ENCODE measurements at places on chromosomes 4 and X. TPM values are rescaled to one million over a fixed set of nuclear protein-coding genes. Genes with fewer than 3 reads are reported as not detected.

MGARP gene
- polyA plus RNA-seq: 2.1 TPM

MMRN1 gene
- 1.4 TPM for polyA plus RNA-seq

AKAP17A gene
- polyA plus RNA-seq: 24.0 TPM

NAP1L2 gene
- polyA plus RNA-seq: 0.93 TPM

HEPH gene
- polyA plus RNA-seq: 0.57 TPM

DNA sequence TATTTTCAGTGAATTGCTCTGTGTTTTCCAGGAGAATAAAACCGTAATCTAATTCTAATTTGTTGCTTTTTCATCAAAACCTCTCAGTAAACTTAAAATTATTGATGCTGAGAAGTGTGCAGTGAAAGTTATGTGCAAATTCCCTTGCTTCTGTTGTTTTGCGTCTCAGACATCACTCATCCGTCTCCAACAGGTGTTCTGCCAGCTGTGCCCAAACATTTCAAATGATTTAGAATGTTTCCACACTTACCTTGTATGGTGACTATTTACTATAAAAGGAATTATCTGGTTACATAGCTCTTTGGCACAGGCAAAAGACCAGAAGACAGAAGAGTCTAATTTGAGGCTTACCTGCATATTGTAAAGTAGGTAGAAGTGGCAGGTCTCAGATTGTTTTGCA lies 184.0 kb downstream of the BMPR1B start:
- DNase-seq: no peak
- H3K4me3 ChIP-seq: no peak overlapping the region
- H3K36me3 ChIP-seq: no peaks in the 10 kb centered on the region
- no peaks in the 10 kb centered on the region for H3K4me1 ChIP-seq
- no peak overlapping the region for H3K27ac ChIP-seq

DNA sequence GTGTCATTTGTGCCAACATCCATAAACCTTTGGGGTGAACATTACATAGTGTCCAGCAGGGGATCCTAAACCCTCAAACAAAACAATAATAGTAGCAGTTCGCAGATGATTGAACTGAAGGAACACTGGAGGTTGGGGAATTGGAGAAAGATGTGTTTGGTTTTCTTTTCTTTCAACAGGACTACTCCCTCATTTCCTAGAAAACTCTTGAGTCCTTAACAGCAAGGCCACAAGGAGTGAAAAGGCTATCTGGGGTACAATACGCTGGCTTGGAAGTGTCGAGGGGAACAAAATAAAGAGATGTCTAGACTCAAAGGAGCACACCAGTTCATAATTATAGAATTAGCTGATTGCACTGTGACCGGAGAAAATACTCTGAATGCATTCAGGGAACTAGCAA lies 72.1 kb downstream of the IDS start:
- no peaks in the 10 kb centered on the region for H3K27me3 ChIP-seq
- H3K27ac ChIP-seq: no peak overlapping the region
- no peak for DNase-seq
- no peaks in the 10 kb centered on the region for H3K4me1 ChIP-seq

DNA sequence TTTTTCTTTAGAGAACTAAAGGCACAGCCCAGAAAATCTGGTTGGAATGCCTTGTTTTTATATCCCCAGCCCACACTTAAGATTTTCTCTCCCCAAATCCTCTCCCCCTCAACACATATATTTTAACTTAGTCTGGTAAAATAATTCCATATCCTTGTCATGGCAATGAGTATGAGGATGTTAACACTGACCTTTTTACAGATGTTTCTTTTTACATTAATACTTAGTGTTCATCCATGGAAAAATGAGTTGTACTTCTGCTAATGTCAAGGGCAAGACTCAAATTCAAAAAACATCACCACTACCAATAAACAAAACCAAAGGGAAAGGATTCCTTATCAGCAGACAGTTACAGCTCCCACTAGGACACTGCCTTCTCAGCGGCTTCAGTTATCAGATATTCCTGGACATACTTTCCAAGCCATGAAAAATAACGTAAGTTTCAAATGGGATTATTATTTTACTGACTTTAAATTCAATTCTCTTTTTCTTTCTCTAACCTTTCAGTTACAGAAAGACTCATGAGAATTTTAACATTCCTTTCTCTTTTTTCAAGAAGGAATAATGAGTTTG lies 83.3 kb downstream of the RASL11B start:
- DNase-seq: no peak

DNA sequence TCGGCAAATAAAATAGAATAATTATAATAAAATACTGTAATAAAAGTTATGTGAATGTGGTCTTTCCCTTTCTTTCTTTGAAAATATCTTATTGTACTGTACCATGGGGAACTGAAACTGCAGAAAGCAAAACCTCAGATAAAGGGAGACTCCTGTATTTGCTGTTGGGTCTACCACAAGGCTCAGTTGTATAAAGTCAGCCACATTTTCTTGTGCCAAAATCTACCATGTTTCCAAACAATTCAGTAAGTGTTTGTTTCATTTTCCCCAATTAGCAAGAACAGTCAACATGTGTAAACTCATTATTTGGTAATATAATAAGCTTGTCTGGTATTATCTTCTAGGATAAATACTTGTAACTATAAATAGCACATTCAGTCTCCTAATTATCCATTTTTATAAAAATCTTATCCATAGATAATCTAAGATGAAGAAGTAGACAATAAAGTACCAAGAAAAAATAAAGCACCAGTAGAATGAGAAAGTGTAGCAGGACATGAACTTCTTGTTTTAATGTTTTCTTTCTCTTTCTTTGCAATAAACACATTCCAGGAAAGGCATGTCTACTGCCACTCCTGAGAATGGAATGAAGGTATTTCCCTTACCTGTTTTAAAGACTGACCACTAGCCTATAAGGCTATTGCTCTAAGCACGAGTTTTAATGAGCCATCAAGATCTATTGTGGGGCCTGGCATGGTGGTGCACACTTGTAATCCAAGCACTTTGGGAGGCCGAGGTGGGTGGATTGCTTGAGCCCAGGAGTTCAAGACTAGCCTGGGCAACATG lies 15.0 kb upstream of the OTUD4 start:
- no peaks in the 10 kb centered on the region for H3K36me3 ChIP-seq
- no peak for DNase-seq
- no peaks in the 10 kb centered on the region for H3K27me3 ChIP-seq
- H3K4me1 ChIP-seq: no peaks in the 10 kb centered on the region
- H3K4me3 ChIP-seq: no peak overlapping the region
- no peak overlapping the region for H3K27ac ChIP-seq

GRCh38 chrX:152601848-152602616 lies 35.7 kb upstream of the GABRQ start:
- DNase-seq: no peak
- H3K27me3 ChIP-seq: no peaks in the 10 kb centered on the region
- H3K27ac ChIP-seq: no peak overlapping the region
- H3K4me3 ChIP-seq: no peak overlapping the region
- H3K4me1 ChIP-seq: no peaks in the 10 kb centered on the region

DNA sequence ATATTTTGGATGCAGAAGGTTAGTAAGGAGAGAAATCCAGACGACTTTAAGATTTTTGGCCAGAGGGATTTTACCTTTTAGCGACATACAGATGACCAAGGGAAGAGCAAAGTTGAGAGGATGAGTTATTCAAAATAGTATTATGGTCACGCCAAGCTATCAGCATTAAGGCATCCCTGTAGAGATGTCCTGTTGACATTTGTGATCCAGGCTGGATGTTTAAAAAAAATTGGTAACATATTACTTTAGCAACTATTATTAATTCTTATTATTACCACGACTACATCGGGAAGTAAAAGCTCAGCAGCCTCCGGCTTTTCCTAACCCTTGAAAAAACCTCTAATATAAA lies 562 bp upstream of the OSTC start:
- H3K27me3 ChIP-seq: no peaks in the 10 kb centered on the region
- H3K36me3 ChIP-seq: no peaks in the 10 kb centered on the region
- peaks cover 12% of the 10 kb centered on the region for H3K4me1 ChIP-seq
- peak overlapping the region; percentile 99 for H3K4me3 ChIP-seq
- peak overlapping the region; percentile 93 for H3K27ac ChIP-seq

DNA sequence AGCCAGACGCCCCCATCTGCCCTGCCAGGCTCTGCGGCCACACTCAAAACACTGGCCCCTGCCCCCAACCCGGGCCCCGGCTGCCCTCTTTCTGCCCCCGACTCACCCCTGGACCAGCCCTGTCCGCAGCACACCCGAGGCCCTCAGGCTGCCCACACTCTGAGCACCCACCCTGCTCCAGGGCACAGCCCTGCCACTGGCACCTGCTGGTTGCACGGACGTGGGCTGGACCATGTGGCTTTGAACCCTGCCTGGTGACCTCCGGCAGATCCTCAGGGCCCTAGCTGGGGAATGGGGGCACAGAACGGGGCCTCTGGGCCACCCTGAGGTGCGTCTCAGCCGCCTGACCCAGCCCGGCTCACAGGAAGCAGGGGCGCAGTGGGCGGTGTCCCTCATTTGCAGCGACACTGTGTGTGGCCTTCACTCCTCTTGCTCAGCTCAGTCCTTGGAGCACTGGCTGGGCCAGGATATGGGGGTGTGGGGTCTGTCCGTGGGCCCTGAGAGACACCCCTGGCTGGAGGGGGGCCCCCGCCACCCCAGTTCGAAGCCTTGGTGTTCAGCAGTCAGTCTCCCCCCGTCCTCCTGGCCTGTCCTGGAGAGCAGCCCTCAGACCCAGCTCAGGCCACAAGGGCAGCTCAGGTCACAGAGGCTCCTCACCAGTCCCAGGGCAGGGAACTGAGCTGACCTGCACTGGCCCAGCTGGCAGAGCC lies 73.2 kb downstream of the FAM53A start:
- no peak overlapping the region for H3K4me3 ChIP-seq
- no peaks in the 10 kb centered on the region for H3K36me3 ChIP-seq
- H3K4me1 ChIP-seq: no peaks in the 10 kb centered on the region
- H3K27me3 ChIP-seq: peaks cover 5% of the 10 kb centered on the region
- H3K27ac ChIP-seq: no peak overlapping the region
- no peak for DNase-seq

DNA sequence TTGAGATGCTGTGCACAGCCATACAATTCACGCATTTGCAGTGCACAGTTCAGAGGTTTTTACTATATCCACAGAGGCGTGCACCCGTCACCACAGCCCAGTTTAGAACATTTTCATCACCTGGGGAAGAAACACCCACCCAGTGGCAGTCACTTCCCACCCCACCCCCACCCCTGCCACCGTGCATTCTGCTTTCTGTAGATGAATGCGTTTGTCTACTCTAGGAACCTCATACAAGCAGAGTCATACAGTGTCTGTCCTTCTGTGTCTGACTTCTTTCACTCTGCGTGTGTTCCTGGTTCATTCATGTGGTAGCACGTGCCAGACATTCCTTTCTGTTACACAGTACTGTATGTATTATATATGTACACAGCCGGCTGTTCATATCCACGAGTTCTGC lies 122.8 kb downstream of the TBL1X start:
- no peaks in the 10 kb centered on the region for H3K4me1 ChIP-seq
- H3K36me3 ChIP-seq: no peaks in the 10 kb centered on the region
- no peaks in the 10 kb centered on the region for H3K27me3 ChIP-seq
- DNase-seq: no peak
- H3K4me3 ChIP-seq: no peak overlapping the region

DNA sequence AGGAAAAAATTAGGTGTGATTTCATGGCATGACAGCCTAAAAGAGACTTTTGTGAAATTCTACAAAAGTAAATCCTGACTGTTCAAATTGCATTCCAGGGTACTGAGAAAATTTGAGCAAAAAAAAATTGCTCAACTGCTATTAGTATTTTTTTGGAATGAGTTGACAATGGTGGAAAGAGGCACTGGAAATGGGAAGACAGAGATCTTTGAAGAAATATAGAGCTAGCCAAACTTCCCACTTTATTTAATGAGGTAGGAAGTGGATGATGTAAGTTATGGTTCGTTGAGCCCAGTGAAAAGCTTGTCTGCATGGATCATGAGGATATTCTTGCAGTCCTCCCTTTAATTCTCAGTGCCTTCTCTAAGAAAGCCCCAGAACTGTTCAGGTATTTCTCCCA lies 183.8 kb downstream of the PTTG2 start:
- H3K27ac ChIP-seq: no peak overlapping the region
- no peaks in the 10 kb centered on the region for H3K27me3 ChIP-seq
- H3K4me1 ChIP-seq: no peaks in the 10 kb centered on the region
- no peaks in the 10 kb centered on the region for H3K36me3 ChIP-seq
- DNase-seq: no peak

GRCh38 chr4:102493794-102494193 lies 7.4 kb upstream of the NFKB1 start:
- no peaks in the 10 kb centered on the region for H3K27me3 ChIP-seq
- H3K36me3 ChIP-seq: no peaks in the 10 kb centered on the region
- no peak overlapping the region for H3K27ac ChIP-seq
- no peak overlapping the region for H3K4me3 ChIP-seq
- DNase-seq: no peak

- DNase-seq: no peak
- no peaks in the 10 kb centered on the region for H3K27me3 ChIP-seq
- H3K4me3 ChIP-seq: no peak overlapping the region
- no peaks in the 10 kb centered on the region for H3K4me1 ChIP-seq
- no peak overlapping the region for H3K27ac ChIP-seq
Observed at GRCh38 chrX:55867181-55867651, 149.7 kb downstream of the RRAGB start.

DNA sequence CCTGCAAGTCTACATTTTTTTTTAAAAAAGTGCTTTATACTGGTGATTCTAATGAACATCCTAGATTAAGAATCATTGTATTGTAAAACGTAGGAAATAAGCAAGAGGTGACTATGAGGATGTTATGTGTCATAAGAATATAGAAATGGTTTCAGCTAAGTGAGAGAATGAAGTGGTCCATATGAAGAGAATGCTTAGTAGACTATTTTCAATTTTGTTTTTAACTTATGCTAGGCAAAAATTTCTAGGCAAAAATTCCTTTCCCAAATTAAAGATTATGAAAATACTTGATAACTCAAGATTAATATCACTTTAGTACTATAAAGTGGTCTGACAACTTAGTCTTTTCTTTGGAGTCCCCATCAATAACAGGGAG lies 825 bp downstream of the DYNLT3 start:
- H3K36me3 ChIP-seq: no peaks in the 10 kb centered on the region
- H3K27me3 ChIP-seq: no peaks in the 10 kb centered on the region
- peak overlapping the region; percentile 81 for H3K4me3 ChIP-seq
- H3K4me1 ChIP-seq: no peaks in the 10 kb centered on the region

DNA sequence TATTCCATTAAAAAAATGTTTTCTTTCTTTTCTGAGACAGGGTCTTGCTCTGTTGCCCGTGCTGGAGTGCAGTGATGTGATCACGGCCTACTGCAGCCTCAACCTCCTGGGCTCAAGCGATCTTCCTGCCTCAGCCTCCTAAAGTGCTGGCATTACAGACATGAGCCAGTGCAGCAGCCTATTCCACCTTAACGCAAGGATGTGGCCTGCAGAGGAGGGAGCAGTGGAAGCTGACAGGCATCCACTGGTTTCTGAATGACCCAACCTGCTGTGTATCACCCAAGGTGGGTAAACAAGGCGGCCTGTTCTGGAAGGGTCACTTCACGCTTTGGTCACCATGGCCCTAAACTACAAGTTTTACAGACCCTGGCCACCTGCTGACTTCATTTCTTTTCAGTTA lies 60.8 kb downstream of the ACOX3 start:
- peak overlapping the region; percentile 70 for H3K27ac ChIP-seq
- no peaks in the 10 kb centered on the region for H3K36me3 ChIP-seq
- H3K4me3 ChIP-seq: no peak overlapping the region
- DNase-seq: no peak
- H3K4me1 ChIP-seq: peaks cover 19% of the 10 kb centered on the region
- no peaks in the 10 kb centered on the region for H3K27me3 ChIP-seq
